ENCODE measurements at places on chromosomes 6 and 20.

GRCh38 chr20:31722257-31723068 is at the start of gene BCL2L1:
BCL2L1 (minus strand) TSS chr20:31722868; CDS start chr20:31722218, 650 bp downstream.
- peak; percentile 71 for DNase-seq

GRCh38 chr6:40165036-40165709 is 230.9 kb upstream of the MOCS1 start:
- DNase-seq: no peak

GRCh38 chr6:169665289-169665688 is 36.5 kb downstream of the WDR27 start:
- no peak for DNase-seq

DNA sequence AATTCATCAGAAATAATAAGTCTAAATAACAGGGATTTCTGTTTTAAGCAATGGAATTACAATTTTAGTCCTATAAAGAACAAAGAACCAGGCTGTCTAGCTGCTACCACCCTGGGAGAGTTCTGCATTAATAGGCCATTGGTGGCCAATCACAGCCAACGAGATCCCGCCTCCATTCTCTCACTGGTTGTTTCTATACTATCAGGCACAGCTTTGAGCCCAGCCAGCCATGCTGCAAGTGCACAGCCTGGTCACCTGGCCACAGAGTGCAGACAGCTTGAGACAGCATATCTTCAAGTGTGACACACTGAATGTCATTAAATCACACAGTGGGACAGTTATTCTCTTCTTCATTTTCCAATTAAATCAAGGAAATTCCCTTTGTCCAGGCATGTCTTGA is 16.1 kb upstream of the RAB22A start:
- no peak for DNase-seq

DNA sequence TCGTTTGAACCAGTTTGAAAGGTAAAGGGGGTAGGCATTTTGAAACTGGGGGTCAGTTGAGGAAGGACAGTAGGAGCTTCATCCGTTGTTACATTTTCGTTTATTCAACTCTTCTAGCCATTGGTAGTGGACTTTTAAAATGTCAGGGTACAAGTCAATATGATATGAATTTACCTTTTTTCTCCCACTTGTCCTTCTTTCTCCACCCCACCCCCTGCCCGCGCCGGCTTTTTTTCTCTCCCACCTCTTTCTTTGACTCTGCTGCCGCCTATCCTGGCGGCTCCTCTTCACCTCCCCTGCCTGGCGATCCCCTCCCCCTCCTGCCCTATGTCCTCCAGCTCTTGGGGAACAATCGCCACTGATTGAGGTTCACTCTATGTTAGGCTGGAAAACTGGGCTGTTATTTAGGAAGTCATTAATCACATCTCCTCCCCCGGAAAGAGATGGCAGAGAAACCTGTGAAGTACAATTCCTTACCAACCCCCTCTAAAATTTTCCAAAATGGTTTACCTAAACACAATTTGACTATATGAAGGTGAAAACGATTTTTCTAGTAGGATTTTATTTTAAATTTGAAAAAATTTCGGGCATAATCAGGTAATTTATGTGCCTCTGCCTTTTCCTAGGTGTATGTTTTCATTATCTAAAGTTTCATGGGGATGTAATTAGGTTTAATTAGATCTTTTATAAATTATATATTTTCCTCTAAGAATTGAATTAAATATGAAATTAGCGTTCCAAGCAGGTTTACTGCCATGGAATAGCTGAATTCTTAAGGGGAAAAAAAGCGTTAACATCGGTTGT is 778 bp upstream of the LIN28B start:
- DNase-seq: no peak

DNA sequence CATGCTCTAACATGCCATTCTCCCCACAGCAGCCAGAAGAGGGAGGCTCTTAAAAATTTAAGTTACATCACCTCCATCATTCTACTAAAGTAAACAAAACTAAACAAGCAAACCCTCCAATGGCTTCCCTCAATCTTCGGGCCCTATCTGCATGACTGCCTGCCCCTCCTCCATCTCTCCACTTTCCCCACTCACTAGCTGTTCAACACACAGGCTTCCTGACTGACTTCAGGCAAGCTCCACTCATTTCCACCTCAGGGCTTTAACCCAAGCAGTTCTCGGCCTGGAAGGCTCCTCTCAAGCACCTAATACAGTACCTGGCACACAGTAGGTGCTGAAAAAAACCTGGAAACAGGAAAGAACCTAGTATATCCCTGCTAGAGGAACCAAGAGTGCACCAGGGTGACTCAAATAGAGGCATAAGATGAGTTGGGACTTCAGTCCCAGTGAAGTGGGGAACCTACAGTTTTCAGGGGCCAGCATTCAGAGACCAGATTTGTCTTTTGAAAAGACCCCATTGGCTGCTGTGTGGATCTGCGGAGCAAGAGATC is 2.8 kb downstream of the AHCY start:
- no peak for DNase-seq

GRCh38 chr6:116059713-116060571 is 749 bp downstream of the FRK start:
- DNase-seq: no peak

Data from stimulated activated CD4-positive, alpha-beta T cell treated with anti-CD3 and anti-CD28 coated beads, Interleukin-1b, Interleukin-23, amount 100 ng/mL, for 4 hours (primary cell).